ENCODE measurements at places on chromosomes 3 and 15.

GRCh38 chr3:151761581-151761980, 27.9 kb downstream of the AADACL2 start:
- DNase-seq: no peak

- DNase-seq: no peak
Measured at GRCh38 chr3:98095882-98096281, 8.9 kb downstream of the OR5AC2 start.

DNA sequence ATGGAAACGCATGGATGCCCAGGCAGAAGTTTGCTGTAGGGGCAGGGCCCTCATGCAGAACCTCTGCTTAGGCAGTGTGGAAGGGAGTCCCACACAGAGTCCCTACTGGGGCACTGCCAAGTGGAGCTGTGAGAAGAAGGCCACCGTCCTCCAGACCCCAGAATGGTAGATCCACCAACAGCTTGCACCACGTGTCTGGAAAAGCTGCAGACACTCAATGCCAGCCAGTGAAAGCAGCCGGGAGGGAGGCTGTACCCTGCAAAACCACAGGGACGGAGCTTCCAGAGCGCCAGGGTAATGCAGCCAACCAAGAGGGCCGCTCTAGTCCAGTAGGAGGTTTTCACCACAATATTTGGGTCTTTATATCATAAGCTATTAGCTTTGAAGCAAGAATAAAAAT, 97.1 kb upstream of the IQSEC1 start:
- no peak for DNase-seq

GRCh38 chr3:102057781-102058421, 208.6 kb downstream of the NFKBIZ start:
- DNase-seq: no peak

- DNase-seq: no peak
Measured at GRCh38 chr3:184815046-184815930, 3.3 kb downstream of the VPS8 start.

- DNase-seq: no peak
Measured at GRCh38 chr3:167116120-167116922, 263.8 kb downstream of the ZBBX start.

DNA sequence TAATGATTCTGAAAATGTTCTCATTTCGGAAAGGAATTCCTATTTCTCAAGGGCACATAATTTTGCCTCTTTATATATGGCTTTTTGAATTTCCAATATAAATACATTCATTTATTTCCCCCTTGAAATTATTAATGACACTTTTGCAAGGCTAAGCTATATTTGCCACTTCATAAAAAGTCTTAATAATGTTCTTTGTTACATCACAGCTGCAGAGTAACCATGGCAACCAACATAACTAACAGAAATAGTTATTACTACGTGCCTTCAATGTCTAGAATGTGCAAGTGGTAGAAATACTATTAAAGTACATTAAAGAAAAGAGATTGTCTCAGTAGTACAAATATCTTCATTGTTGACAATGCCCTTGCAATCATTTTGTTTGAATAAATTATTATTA, 471.8 kb downstream of the C3orf38 start:
- DNase-seq: no peak

DNA sequence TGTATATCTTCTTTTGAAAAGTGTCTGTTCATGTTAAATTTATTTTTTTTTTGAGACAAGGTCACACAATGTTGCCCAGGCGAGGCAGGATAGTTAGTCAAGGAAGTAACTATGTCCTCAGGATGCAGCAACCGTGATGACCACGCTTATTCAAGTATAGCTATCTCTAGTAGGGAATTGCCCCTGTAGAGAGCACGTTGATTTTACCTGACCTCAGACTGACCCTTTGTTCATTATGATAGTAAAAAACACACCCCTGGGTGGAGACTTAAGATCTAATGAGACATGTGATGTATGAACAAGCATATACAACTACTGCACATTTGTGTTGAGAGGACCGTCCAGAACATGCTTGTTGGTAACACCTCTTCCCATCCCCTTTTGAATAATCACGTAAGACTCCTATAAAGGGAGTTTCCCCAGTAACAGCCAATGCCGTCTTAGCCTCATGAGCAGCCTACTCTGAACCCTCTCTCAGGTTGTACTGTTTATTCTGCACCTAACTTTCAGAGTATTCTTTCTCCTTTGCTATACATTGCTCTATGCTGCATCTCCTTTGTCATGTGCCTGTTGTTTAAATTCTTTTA, 32.9 kb downstream of the ZNF621 start:
- no peak for DNase-seq

DNA sequence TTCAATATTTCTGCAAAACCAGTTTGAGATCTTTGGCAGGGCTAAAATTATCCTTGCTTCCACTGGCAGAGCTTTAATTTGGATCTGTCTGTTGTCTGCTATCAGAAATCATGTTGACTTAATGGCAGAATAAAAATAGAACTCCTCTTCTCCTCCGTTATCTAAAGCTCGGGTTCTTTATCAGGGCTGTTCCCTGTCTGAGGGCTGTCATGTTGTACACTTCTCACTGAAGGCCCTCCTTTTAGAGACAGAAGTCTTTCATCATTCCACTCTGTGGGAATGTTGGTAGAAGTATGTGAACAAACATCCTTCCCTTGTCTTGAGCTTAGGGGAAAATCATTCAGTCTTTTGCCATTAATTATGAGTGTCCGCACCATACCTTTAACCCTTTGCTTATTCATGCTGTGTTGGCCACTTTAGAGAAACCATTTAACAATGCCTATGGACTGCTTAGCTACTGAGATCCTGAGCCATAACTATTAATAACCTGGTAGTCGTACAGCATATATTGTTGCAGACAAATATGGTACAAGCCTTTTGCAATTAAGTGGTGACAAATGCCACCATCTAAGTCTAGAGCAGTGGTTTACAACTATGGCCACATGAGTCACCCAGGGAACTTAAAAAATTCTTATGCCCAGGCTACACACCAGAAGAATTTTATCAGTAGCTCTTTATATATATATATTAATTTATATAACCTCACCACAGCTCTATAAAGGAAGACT, 226.0 kb upstream of the TPM1 start:
- no peak for DNase-seq

- DNase-seq: no peak
Measured at GRCh38 chr3:71360764-71361163, 222.8 kb downstream of the FOXP1 start.

DNA sequence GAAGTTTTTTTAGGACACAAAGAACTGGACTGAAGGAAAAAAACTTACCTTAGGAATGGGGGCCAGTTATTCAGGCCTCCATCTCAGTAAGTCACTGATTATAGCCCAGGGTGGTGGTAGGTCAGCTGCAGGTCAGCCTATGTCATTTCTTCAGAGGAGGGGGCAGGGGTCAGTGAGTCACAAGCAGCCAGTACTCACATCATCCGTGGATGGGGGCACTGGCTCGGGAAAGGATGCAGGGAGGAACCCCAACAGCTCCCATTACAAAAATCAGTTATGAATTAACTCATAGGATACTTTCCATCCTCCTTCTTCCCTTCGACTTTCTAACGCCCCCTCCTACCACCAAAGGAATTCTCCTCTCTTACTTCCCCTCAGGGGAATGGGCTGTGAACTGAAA, 578.3 kb downstream of the PDCD6IP start:
- no peak for DNase-seq

DNA sequence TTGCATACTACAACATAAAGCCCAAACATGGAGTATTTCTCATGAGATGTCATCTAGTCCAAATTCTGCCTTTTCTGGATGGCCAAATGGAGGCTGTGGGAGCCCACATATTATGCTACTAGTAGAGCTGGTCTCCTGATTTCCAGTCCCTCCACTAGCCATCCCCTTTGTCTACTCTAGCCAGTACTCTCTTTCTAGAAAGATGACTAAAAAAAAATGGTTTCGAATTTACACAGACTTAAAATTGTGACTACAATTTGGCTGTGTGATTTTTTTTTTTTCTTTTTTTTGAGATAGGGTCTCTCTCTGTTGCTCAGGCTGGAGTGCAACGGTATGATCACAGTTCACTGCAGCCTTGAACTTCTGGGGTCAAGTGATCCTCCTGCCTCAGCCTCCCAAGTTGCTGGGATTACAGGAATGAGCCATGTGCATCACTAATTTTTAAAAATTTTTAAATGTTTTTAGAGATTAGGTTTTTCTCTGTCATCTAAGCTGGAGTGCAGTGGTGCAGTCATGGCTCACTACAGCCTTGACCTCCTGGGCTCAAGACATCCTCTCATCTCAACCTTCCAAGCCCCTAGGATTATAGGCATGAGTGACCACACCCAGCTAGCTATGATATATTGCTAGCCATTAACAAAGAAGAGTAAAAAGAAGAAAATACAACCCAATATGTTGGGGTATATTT, 273.9 kb downstream of the ADAMTSL3 start:
- no peak for DNase-seq

DNA sequence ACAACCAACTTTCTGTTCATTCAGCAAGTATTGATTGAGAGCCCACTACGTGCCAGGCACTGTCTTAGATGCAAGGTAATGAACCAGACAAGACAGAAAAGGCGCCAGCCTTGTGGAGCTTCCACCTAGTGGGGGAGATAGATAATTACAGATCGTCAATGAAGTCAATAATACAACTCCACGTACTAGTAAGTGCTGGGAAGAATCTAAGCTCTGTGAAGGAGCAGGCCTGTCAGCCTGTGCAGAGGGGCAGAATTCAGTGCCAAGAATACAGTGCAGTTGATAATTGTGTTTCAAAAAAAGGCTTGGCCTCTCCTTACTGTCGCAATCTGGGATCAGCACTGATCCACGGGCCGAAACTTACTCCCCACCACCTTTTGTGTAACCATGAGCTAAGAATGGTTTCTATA, 186.3 kb downstream of the FEZF2 start:
- peak; percentile 66 for DNase-seq

DNA sequence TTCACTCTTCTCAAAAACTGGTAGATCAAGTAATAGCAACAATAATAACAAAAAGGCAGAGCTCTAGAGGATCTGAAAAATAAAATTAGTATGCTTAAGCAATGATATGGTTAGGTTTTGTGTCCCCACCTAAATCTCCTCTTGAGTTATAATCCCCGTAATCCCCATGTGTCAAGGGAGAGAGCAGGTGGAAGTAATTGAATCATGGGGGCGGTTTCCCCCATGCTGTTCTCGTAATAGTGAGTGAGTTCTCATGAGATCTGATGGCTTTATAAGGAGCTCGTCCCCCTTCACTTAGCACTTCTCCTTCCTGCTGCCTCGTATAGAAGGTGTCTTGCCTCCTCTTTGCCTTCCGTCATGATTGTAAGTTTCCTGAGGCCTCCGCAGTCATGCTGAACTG, 60.2 kb upstream of the ABHD2 start:
- DNase-seq: no peak

DNA sequence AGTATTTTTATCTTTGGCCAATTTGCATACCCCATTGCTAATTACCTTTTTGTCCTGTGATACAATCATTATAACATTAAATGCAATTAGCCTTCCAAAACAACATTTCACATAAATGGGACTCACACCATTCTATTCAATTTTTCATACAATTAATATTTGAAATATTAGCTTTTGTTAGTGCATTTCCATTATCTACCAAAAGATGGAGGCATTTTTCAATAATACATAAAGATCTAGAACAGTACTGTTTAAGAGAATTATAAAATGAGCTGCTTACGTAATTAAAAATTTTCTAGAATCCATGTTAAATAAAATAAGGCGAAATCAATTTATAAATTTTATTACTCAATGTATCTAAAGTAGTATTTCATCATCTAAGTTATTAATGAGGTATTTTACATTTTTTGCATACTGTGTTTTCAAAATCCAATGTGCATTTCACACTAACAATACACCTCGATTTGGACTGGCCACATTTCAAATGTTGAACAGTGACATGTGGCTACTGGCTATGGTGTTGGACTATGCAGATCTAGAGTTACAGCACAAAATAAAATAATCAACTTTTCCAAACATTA, 74.3 kb downstream of the TJP1 start:
- DNase-seq: no peak

DNA sequence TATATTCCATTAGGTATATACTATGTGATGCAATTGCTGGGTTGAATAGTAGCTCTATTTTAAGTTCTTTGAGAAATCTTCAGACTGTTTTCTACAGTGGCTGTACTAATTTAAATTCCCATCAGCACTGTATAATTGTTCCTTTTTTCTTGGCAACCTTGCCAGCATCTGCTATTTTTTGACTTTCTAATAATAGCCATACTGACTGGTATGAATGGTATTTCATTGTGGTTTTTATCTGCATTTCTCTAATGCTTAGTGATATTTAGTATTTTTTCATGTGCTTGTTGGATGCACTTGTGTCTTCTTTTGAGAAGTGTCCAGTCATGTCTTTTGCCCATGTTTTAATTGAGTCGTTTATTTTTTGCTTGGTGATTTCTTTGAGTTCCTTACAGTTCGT, 145.1 kb upstream of the PLSCR5 start:
- no peak for DNase-seq

GRCh38 chr3:171954690-171955383, 84.5 kb upstream of the FNDC3B start:
- no peak for DNase-seq

DNA sequence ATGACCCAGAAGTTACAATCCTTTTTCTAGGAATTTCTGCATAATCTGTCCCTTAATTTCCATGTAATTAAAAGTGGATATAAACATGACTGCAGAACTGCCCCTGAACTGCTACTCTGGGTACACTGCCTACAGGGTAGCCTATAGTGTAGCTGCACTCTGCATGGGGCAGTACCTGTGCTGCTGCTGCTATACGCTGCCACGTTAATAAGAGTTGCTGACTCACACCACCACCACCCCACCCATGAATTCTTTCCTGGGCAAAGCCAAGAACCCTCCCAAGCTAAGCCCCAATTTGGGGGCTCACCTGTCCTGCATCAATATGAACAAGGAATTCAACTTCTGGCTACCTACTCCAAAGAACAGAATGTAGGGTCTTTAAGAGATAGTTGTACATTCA, 13.9 kb downstream of the HDGFL3 start:
- DNase-seq: no peak

GRCh38 chr3:185402561-185402960, 39.6 kb downstream of the MAP3K13 start:
- no peak for DNase-seq

DNA sequence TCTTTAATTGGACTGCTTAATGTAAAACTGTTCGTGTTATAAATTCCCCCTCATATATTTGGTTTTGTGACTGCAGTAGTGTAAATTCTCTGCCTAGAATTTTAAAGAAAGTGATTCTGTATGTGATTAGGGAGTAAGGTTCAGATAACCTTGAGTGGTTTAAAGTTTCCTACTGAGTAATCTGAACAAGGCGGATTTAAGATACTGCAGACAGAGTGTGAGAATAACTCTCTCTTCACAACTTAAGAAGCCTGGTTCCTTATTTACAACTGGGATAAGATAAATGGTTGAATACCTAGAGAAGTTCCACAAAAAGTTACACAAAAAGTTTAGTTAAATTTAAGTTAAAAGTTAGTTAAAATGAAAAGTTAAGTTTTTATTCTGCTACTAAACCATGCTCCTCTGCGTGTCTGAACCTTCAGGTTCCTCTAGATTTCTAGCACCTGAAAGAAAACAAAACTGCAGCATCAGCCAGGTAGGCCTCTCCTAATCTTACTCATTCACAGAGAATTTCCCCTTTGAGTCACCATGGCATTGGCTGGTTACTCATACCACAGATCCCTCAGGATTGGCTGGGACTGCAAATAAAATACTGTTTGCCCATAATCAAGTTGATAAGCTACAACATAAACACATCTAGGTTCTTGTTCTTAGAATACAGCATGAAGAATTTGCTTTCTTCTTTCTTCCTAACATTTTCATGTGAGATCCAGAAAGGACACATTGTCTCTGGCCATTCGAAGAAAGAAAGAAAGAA, at the start of gene ARL14:
Gene ARL14, plus strand, starts transcription at position 614 of the 757 bp plus-strand sequence. CDS start 187 bp downstream, outside the sequence.
- no peak for DNase-seq

GRCh38 chr3:160395297-160395696, 3.7 kb downstream of the IFT80 start:
- DNase-seq: peak; percentile 22

- DNase-seq: no peak
Measured at GRCh38 chr3:53617893-53618523, 123.6 kb downstream of the CACNA1D start.

Measured in Kasumi-1 (cell line).